Kasumi-1 (cell line): ENCODE measurements at places on chromosomes 7 and 10.

DNA sequence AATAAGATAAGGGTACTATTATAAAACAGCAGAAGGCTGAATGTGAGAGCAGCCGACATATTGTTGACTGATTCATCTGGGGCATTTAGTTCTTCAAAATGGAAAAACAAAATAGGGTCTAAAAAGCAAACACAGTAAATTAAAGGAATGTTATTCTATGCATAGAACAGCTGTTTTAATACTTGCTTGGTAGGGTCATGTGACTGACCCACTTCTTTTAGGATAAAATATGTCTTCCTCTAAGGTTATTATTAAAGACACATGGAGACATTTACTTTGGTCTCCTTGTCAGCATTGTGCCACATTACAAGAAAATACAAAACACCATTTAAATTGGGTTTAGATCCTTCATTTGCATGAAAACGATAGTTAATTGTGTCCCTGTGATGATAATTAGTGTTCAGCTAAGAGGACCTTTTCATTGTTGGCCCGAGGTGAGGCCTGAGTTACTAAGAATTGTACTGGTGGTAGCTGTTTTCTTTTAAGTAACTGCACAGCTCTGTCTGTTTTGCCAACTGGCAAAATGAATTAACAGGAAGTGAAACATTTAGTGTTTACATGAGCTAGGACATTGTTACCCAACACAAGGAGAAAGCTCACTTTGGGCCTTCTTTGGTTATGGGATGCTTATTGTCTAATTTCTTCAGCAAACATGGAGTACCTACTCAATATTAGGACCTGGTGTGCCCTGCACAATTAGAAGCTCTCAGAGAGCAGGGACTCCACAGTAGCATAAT lies 764.4 kb downstream of the LRMDA start:
- no peak for DNase-seq

DNA sequence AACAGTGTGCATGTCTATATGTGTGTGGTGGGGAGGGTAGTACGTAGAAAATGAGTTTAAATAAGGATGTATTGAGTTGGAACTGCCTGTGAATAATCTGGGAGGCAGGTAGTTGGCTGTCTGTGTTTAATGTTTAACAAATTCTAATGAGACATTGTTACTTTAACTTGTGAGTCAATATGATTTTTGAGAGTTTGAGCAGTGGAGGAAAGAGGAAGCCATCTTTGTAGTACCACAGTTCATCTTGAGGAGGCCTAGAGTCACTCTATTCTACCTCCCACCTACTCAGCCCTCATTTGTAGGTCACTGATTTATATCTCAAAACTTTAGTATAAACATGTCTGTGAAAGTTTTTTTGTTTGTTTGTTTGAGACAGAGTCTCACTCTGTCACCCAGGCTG lies 129.9 kb upstream of the ITGB1 start:
- DNase-seq, result no peak

DNA sequence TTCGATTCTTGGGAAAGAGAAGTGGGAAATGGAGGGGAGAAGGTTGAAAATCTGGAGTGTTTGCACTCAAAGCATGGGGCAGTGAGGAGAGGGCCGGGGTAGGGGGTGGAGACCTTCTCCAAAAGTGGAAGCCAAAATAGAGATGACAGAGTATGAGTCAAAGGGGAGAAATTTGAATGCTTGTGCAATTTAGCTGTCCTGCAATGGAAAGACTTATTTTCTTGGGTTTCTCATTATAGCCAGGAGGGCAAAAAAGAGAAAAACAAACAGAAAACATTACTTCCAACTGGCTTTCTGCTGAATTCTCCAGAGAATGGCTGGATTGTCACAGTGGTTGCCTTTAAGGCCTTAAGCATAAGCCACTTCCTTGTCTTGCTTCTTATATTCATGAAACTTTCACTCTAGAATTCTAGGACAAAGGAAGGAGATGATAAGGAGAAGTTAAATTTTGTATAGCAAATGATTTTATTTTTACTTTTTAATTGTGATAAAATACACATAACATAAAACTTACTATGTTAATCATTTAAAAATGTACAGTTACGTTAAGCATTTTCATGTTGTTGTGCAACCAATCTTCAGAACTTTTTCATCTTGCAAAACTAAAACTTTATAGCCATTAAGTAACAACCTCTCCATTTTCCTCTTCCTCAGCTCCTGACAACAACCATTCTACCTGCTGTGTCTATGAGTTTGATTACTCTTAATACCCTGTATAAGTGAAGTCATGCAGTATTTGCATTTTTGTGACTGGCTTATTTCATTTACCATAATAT lies 100.2 kb downstream of the GPR85 start:
- DNase-seq, result no peak

DNA sequence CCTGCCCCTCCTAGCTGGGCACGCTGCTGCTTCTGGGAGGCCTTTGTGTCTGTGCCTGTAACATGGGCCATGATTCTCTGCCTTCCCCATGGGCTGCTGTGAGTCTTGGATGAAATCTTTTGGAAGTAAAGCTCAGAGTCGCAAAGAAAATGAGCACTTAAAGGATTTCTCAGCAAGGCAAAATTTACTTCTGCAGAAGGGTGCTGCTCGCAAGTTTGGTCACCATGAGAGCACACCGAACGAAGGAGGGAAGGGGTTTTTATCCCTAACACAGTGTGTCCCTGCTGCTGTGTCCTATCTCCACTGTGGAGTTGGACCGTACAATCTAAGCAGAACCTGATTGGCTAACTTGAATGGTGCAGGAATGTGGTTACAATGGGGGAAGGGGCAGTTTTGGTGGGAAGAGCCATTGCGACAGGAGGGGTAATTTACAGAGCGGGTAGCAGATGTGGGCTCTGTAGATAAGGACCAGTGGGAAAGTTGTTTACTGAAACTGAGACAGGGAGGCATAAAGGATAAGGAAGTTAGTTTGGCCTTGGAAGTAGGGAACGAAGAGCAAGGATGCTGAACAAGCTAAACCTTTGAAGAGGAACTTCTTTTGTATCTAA lies 57.5 kb downstream of the FANK1 start:
- no peak for DNase-seq

DNA sequence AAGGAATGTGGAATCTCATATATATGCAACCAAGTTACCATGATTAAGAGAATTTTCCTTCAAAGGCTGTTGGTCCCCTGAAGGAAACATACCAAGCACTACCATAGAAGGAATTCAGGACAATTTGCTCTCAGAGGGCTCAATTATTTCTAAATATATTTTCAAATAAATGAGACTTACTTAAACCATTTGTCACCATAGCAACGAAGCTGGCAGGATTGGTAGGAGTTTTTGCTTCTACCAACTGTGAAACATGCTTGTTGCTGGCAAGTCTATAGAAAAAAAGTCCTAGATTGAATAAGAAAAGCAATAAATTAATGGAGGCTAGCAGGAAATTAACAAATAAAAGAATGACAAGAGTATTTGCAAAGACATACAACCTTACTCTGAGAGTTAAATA lies 156.9 kb upstream of the NPSR1 start:
- no peak for DNase-seq

GRCh38 chr10:73076360-73077183 lies 20.1 kb downstream of the P4HA1 start:
- DNase-seq, result peak; percentile 89

GRCh38 chr10:45249978-45250693 lies 65.3 kb downstream of the OR13A1 start:
- peak; percentile 87 for DNase-seq

- DNase-seq, result no peak
Observed at GRCh38 chr10:5589661-5590511, 65.1 kb downstream of the CALML3 start.
